ENCODE measurements at places on chromosomes 13 and 19. TPM values are rescaled to one million over a fixed set of nuclear protein-coding genes. Genes with fewer than 3 reads are reported as not detected.
A peak's percentile ranks its signal among the peaks of the same experiment; 100 is the strongest.

- no peak overlapping the region for H3K4me3 ChIP-seq
- DNase-seq: no peak
- H3K27ac ChIP-seq: no peak overlapping the region
- no peaks in the 10 kb centered on the region for H3K27me3 ChIP-seq
- peaks cover 5% of the 10 kb centered on the region for H3K4me1 ChIP-seq
These were observed 141.9 kb downstream of the PCCA start for GRCh38 chr13:100230769-100231149.

GRCh38 chr13:49388091-49388635, 55.7 kb downstream of the CAB39L start:
- no peaks in the 10 kb centered on the region for H3K27me3 ChIP-seq
- no peak overlapping the region for H3K27ac ChIP-seq
- H3K4me1 ChIP-seq: no peaks in the 10 kb centered on the region
- no peaks in the 10 kb centered on the region for H3K36me3 ChIP-seq
- no peak for DNase-seq

DNA sequence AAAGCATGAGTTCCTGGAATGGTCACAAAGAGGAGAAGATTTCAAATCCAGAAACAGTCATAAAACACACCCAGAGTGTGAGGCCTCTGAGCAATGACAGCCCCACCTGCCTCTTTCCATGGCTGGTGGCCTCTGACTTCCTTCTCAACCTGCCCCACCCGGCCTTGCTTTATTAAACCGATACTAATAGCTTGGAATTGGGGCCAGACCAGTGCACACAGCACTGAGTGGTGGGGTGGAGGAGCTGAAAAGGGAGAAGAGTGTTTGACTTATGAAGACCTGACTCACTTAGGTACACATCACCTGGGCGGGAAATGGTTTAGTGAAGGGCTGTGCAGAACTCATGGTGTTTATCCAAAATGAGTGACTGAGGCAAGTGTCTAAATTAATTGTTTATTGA, 20.7 kb upstream of the CEACAM6 start:
- H3K27ac ChIP-seq: no peak overlapping the region
- H3K27me3 ChIP-seq: peaks cover 76% of the 10 kb centered on the region
- no peak overlapping the region for H3K4me3 ChIP-seq

DNA sequence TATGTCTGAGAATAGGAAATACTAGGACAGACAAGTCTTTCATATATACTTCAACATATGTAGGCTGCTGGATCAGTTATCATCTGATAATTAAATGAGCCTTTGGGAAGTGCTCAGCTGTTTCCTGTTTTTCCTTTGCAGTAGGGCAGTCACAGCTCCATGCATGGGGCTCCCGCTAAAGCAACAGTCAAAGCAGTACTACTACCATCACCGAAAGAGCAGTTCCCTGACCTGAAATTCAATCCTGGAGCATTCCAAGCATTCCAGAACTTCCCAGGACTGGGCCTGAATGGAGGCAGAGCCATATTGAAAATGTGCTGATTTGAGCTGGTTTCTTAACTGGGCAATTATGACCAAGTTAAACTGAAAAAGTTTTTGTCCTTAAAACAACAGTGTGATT, 20.5 kb downstream of the MICU2 start:
- H3K4me1 ChIP-seq: no peaks in the 10 kb centered on the region
- DNase-seq: no peak
- H3K36me3 ChIP-seq: no peaks in the 10 kb centered on the region
- no peaks in the 10 kb centered on the region for H3K27me3 ChIP-seq
- H3K27ac ChIP-seq: no peak overlapping the region

DNA sequence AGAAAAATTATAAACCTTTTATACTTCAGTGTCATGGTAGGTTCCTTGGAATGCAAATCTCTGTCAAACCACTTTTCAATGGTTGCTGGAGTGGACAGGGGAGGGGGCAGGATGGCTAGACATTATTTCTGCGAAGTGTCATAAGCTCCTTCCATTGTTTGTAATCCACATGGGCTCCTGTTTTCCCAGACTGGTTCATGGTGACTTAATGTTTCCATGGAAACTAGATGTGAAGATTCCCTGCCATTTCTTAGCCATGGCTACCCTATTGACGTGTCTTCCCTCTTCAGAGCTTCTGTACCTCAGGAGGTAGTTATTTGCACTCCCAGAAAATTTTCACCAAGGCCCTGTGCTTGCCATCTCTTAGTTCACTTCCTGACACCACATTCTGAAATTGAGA, 95.3 kb downstream of the UFM1 start:
- H3K27ac ChIP-seq: no peak overlapping the region
- DNase-seq: no peak
- no peaks in the 10 kb centered on the region for H3K36me3 ChIP-seq
- no peaks in the 10 kb centered on the region for H3K27me3 ChIP-seq

- no peaks in the 10 kb centered on the region for H3K27me3 ChIP-seq
- peak overlapping the region; percentile 20 for H3K27ac ChIP-seq
- H3K4me1 ChIP-seq: peaks cover 46% of the 10 kb centered on the region
These were observed 63.0 kb downstream of the TBC1D4 start for GRCh38 chr13:75418997-75419396.

DNA sequence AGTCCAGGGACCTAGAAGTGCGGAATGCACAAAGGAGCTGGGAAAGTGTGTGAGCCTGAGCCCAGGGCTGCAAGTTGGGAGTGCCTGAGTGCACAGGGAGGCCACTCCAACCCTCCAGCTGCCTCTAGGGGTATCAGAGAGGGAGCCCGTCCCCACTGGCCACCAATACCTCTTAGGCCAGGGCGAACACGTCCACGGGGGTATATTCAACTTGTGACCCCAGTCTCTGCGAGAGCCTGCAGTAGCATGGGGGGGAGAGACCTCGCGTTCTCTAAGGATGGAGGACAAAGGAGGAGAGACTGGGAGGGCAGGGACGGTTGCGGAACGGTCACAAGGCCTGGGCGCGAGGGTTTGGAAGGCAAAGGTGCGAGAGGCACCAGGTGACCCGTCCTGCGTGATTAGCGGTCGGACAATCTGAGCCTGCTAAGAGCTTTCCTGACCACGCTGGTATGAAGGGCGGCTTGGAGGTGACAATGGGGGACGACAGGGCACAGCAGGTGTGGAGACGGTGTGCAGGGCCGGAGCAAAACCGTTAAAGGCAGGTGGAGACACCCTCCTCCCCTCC, 676 bp downstream of the CD320 start:
- H3K27ac ChIP-seq: no peak overlapping the region
- peaks cover 15% of the 10 kb centered on the region for H3K4me1 ChIP-seq
- no peak for DNase-seq
- H3K36me3 ChIP-seq: peaks cover 41% of the 10 kb centered on the region
- H3K27me3 ChIP-seq: no peaks in the 10 kb centered on the region

The CGB7 gene
- 2.5 TPM for total RNA-seq

The NALCN gene
- total RNA-seq: 8.5 TPM

- DNase-seq: no peak
- H3K27me3 ChIP-seq: no peaks in the 10 kb centered on the region
- no peaks in the 10 kb centered on the region for H3K4me1 ChIP-seq
- no peak overlapping the region for H3K27ac ChIP-seq
- H3K36me3 ChIP-seq: no peaks in the 10 kb centered on the region
These were observed 110.3 kb upstream of the TDRD3 start for GRCh38 chr13:60286707-60287106.

The ANGPTL4 gene
- 32.8 TPM for total RNA-seq

- H3K27ac ChIP-seq: peak overlapping the region; percentile 82
- peaks cover 6% of the 10 kb centered on the region for H3K36me3 ChIP-seq
- DNase-seq: no peak
- H3K4me1 ChIP-seq: peaks cover 26% of the 10 kb centered on the region
- H3K27me3 ChIP-seq: no peaks in the 10 kb centered on the region
These were observed 459.4 kb downstream of the FOXO1 start for GRCh38 chr13:40207001-40207478.

DNA sequence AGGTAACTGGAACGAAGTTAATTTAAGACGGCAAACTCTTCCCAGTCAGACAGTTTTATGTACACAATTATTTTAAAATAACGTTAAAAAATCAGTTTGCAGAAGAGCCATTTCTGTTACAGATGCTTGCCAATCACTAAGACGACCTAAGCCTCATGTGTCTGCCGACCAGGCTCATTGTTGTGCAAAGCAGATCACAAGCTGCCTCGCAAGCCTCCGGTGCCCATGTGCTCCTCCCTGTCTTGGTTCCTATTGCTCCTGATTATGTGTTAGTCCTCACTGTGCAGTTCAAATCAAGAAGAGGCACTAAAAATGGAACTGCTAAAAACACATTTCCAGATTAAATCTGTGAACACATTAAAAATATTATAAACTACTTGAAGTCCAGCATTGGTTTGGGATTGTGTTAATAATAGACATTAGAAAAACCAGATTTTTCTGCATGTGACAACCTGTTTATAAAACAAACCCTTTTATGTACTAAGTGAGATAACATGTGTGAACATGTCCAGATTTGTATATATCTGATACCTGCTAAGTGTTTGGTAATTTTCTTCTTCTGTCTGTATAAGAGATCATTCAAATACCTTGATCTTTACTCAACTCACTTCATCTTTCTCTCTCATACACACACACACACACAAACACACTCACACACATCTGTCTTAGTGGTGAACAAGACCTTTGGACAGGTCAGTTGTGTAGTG, 81.9 kb upstream of the SLC15A1 start:
- H3K27me3 ChIP-seq: no peaks in the 10 kb centered on the region
- H3K4me3 ChIP-seq: no peak overlapping the region
- no peak for DNase-seq
- peak overlapping the region; percentile 74 for H3K27ac ChIP-seq
- H3K36me3 ChIP-seq: peaks cover 37% of the 10 kb centered on the region
- peaks cover 9% of the 10 kb centered on the region for H3K4me1 ChIP-seq

DNA sequence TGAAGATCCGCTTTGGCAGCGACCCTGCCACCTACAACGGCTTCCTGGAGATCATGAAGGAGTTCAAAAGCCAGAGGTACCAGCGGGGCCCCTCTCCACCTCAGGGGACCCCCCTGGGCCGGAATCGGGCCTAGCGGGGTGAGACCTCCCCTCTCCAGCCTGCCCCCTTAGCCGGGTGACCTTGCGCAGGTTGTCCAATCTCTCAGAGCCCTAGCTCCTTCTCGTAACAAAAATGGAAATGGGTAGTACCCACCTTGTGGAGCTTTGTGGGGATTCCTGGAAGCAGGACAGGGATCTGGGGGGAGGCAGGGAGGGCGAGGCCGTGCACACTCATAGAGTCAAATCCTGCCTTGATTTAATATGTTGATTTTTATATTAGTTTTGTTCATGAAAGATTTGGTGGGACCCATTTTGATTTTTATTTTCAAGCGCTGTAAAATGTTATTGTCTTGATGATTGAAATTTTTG, 658 bp downstream of the SIN3B start:
- peaks cover 38% of the 10 kb centered on the region for H3K36me3 ChIP-seq
- no peak for DNase-seq
- H3K4me1 ChIP-seq: peaks cover 14% of the 10 kb centered on the region
- peak overlapping the region; percentile 59 for H3K27ac ChIP-seq
- no peaks in the 10 kb centered on the region for H3K27me3 ChIP-seq

Data from MCF 10A (cell line).